ENCODE measurements at places on chromosomes 16 and 17.

DNA sequence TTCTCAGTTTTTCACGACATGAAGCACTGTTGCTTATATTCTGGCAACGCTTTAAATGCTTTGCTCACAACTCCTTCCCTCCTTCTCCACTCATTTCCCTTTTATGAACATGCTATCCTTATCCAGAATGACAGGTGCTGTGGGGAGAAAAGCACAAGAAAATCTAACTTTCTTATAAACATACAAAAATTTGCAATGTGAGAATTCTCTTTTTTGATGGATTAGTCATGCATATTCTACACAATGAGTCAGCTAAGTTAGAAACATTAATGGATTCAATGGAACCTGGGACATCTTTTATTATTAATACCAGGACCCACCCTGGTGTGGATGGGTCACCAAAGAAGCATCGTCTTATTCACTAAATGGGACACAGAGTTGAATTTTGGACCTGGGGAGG lies 234.6 kb upstream of the CDH5 start:
- DNase-seq, result no peak

DNA sequence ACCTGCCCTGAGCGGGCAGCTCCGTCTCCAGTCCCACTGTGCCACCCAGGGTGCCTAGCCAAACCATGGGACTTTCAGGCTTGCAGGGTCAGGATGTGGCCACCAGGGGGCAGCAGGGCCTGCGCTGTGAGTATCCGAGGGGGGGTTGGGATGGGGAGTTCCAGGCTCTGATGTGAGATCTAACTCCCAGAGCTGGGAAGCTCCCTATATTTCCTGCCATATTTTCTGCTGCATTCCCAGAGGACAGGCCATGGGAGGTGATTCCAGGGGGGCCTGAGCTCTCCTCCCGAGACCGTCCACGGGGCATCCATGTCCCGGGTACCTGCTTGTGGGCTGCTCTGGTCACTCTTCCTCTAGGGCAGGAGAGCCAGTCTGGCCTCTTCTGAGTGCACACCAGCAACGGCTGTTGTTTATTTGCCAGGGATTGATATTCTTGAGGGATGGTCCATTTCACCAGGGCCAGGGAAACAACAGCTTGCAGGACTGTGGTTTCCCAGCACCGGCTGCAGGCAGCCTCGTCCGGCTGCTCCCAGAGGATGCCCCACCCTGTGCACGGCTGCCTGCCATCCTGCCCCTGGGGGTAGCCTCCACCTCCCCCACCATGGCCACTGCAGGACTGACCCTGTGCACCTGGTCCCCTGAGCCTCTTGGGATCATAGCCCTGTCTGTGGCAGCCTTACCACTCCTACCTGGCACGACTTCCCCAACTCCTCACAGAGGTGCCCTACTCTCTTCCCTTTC lies 1.2 kb downstream of the GPR142 start:
- DNase-seq, result peak; percentile 64

DNA sequence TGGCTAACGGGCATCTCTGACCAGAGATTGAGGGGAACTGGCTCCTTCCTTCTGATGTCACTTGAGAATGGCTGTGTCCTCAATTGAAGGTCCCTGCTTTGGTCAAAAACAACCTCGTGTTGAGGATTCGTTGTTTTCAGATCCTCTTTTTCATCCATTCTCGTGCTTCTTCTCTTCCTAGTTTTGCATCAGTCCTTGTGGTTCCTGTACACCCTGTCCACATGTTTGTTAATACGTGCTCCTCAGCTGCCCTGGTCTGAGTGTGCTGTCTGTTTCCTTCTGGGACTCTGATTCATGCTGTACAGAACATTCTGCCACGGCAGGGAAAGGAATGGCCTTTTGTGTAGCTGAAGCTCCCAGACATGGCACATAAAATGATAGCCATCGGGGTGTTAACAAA lies 863.2 kb upstream of the GOT2 start:
- DNase-seq, result no peak

DNA sequence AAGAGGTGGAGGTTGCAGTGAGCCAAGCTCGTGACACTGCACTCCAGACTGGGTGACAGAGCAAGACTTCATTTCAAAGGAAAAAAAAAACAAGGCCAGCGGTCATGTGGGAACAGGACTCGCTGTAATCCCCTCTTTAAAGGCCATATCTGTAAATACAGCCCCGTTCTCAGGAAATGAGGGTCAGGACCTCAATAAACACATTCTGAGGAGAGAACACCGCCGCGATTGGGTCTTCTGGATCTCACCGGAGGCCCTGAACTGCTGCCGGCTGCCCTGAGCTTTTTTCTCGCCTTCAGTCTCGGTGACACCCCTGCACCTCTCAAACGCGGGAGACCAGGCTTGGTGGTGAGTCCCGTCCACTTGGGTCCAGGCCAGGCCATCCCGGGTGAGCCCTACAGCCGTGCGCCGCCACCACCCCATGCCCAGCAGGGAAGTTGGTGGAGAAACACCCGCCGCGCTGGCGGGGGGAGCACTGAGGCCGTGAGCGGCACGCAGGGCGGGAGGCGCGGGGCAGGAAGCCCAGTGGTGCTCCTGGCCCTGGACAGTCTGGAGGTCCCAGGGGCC lies 28.4 kb downstream of the SLC25A10 start:
- no peak for DNase-seq

GRCh38 chr16:526181-527014 lies 1.1 kb upstream of the CAPN15 start:
- DNase-seq, result peak; percentile 37

DNA sequence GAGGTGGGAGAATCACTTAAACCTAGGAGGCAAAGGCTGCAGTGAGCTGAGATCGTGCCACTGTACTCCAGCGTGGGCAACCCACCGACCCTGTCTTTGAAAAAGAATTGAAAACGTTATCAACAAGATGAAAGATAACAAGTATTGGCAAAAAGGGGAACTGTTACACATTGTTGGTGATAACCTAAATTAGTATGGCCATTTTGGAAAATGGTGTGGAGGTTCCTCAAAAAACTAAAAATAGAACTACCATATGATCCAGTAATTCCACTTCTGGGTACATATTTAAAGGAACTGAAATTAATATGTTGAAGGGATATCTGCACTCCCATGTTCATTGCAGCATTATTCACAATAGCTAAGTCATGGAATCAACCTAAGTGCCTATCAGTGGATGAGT lies 61.0 kb downstream of the ABHD15 start:
- no peak for DNase-seq
